Stimulated activated CD4-positive, alpha-beta T cell treated with anti-CD3 and anti-CD28 coated beads, TNF-alpha, amount 100 ng/mL, for 48 hours (primary cell): ENCODE measurements at places on chromosomes 2 and 18.

DNA sequence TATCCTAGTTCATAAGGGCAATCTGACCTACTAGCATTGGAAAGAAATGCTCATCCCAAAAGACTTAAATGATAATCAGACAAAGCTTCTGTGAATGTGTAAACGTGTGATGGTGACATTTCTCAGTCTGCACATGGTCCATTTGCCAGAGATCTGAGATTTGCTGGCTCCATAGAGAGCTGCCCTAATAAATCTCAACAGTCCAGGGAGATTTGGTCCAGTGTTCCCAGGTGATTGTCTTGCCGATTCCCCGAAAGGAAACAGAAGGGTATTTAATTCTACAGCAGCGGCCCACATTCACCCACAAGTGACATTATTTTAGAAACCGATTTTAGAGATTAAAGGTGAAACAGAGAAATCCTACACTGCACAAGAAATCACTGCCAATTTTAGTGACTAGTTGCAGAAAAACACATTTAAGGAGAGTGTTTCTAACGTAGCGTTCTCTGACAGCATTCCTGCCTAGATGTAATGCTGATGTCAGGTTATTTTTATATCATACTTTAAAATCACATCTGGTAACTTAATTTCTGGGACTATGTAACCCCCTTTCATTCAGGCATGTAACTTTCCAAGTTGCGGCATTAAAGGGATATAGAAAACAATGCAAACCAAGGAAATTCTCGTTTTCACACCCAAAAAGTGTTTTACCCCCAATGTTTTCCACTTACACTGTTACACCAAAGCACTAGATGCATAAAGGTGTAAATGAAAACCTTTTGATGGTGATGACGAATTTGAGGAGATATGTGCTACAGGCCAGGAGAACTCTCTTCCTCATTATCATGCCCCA is 231.9 kb upstream of the FN1 start:
- DNase-seq: no peak

DNA sequence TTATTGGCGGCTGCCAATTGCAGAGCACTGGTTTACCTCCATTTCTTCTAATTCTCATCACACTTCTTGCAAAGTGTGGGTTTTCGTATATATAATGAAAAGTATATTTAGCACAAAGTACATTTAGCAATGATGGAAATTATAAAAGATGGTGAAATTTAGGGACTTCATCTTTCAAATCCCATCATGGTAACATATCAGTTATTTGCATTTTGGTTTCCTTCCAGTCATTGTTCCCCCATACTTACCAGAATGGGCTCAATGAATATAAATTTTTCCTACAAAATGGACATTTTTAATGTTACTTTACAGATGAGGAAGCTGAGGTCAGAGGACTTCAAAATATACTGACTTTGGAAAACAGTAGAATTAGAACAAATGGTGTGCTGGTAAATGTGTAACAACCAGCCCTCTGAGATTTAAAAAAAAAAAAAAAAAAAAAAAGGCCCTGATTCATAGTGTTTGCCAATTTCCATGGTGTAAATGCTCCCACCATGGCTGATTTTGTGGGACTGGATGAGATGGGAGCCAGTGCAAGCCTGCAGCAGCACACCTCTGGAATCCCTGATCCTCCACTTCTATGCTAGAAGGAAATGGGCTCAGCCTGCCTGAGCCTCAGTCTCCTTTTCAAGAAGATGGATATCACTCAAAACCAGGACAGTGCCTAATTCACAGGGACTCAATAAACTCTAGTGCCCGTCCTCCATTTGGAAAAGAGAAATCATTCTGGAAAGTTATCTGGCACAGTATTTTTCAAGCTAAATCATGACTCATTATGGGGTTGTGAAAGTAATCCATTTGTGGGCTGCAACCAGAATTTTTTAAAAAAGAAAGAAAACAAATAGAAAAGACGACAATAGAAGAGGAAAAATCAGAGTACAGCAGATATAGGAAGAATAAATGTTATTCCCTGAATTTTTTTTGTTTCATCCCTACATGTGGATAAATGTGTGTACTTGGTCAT is 34.0 kb downstream of the LBH start:
- no peak for DNase-seq

DNA sequence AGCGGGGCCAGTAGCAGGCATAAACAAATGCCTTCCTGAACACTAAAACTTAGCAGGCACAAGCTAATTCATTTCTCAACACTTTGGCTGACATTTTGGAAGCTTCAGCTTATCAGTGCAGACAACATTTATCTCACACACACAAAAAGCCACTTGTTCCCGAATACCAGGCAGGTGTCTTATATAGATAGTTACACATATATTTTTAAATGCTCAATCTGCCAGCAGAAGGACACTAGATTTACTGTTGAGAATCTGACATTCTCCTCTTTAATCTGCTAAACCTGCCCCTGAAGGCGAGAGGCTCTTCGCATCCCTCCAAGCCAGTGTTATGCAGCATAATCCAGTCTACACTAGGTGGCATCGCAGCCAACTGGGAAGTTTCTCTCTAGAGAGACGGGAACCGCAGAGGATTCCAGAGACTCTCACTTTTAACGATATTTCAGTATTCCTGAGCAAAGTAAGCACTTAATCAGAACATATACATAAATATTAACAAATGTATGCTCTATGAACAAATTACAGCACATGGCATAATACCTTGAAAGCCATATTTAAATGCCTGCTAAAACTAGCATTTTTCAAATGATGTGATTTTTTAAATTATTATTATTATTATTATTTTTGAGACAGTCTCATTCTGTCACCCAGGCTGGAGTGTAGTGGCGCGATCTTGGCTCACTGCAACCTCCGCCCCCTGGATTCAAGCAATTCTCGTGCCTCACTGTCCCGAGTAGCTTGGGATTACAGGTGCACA is 90.2 kb upstream of the SCG2 start:
- no peak for DNase-seq

GRCh38 chr18:9803698-9804516 is 81.9 kb upstream of the TXNDC2 start:
- DNase-seq: no peak

DNA sequence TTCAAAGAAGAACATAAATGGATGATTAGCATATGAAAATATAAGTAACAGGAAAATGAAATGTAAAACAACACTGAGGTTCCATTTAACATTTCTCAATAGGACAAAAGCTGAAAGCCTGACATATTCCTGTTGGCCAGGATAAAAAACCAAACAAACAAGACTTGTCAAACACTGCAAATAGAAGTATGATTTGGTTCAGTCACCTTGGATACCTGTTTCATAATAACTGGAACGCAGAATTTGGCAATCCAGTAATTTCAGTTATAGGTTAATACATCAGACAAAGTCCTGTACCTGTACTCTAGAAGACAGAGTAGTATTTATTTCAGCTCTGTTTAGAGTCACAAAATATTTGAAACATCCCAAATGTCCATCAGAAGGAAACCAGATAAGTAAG is 16.5 kb upstream of the EVA1A start:
- DNase-seq: no peak

DNA sequence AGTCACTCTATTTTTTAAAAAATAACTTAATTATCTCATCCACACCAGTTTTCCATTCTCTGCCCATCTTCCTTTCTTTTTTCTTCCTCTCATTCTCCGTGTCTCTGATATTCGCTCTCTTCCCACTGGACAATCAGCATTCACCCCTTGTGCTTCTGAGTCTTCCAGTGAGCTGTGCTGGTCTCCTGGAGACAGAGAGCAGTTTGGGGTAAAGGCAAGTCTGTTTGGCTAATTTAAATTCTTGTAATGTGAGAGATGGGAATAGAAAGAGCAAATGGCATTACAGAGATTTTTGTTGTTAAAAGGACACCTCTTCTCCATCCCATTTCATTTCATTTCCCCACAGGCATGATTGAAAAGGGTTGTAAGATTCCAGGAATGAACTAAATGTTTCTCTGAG is 107.5 kb downstream of the DTNA start:
- no peak for DNase-seq

DNA sequence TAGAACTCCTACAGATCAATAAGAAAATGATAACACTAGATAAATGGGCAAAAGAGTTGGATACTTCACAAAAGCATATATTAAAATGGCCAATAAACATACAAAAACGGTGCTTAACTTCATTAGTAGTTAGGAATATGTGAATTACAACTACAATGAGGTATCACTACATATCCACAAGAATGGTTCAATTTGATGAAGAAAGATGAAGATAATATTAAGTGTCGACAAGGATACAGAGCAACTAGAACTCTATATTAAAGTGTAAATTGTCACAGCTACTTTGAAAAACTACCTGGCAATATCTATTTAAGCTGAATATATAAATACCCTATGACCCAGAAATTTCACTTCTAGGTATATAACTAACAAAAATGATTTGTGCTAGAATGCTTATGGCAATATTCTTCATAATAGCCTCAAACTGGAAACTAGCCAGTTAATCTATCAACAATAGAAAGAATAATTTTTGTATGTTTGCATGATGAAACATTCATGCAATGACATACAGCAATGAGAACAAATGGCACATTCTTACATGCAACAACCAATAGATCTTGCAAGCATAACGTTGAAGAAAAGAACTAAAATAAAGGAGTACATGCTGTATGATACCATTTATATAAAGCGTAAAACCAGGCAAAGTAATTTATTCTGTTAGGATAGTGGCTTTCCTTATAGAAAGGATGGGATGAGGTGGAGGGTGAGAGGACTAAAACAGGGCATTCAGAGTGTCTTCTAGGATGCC is 290.2 kb upstream of the SESTD1 start:
- DNase-seq: no peak

- no peak for DNase-seq
Observed at GRCh38 chr2:56892382-56892781, 708.6 kb downstream of the CCDC85A start.

DNA sequence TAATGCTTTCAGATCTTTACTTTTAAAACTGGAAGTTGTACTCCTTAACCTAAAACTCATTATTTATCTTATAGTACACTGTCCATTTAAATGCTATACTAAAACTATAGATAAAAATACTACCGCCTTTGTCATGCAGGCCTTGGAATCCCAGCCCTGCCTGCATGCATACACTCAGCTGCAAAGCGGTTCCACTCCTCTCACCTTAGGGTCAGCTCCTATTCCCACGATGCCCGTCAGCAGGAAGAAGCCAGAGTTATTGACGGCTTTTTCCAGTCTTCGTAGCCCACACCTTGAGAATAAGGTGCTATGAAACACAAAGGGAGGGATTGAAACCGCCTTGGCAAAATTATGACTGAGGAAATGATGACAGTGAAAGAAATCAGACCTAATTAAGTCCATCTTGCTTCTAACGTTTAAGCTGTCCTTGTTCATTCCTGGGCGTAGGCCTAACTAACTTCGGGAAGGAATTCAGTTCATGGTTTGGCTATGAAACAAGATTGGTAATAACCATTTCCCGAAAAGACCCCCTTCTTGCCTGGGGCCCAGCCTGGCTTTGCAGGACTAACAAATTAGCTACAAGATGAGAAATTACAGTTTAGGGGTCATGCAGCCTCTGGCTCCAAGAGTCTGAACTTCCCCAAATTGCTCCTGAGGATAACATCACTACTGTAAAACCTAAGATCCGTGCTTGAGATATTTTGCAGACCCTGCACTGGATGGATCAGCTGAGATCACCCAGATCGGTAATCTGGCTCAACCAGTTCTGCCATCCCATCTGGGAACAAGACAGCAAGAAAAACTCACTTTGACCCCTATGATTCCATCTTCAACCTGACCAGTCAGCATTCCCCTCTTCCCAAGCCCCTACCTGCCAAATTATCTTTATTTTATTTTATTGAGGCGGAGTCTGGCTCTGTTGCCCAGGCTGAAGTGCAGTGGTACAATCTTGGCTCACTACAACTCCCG is 17.1 kb downstream of the EPB41L5 start:
- DNase-seq: no peak

DNA sequence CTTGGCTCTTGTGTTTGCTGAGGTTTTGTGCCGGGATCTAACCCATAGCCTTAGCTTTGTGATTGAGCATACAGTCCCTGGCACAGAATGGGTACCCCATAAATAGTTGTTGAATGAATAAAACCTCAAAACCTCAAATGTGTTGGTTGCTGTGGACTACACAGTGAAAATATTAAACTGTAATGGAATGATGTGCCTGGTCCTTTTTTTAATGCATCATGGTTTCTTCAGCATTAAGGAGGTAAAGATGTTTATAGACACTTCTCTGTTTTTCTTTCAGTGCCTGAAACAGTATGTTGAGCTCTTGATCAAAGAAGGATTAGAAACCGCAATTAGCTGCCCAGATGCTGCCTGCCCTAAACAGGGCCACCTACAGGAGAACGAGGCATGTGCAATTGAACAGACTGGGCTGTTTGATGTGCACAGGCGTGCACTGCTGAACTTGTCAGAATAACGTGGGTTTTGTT is 97.0 kb downstream of the RNF144A start:
- DNase-seq: no peak

- DNase-seq: no peak
Observed at GRCh38 chr2:227713291-227713690, 4.5 kb downstream of the SLC19A3 start.

DNA sequence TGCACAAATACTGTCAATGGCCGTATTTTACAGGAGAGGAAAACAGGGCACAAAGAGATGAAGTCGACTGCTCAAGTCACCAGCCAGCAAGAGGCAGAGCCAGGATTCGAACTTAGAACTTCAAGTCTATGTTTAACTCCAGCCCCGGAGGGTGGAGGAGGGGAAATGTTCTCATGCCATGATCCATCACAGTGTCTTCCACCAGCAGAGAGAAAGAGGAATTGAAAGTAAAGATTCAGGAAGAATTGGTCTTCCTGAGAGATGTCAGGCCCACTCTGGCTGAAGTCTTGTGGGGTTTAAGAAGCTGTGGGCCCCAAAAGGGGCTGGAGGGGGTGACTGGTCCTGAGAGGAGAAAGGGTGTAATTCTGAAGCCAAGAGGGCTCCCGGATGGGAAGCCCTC is 260.0 kb downstream of the TNS1 start:
- no peak for DNase-seq

DNA sequence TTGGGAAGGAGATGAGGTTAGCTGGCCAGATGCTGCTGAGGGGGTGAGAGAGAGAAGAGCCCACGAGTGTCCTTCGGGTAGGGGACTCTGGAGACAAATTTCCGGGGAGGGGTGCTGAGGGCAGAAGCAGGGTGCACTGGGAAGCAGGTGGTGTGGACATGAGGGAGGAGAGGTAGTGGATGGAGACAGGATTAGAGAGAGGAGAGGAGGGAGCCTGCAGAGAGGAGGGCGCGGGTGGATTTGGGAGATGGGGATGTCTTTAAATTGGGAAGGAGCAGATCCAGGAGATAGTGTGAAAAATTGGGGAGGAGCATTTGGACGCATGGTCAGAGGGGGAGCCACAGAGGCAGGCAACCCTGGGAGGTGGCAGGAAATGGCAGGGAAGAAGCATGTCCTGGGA is 154.7 kb downstream of the DYSF start:
- no peak for DNase-seq

GRCh38 chr2:10520154-10520553 is 72.0 kb upstream of the ODC1 start:
- DNase-seq: no peak
